ENCODE measurements at places on chromosomes 2 and 18.
A peak's percentile ranks its signal among the peaks of the same experiment; 100 is the strongest.

DNA sequence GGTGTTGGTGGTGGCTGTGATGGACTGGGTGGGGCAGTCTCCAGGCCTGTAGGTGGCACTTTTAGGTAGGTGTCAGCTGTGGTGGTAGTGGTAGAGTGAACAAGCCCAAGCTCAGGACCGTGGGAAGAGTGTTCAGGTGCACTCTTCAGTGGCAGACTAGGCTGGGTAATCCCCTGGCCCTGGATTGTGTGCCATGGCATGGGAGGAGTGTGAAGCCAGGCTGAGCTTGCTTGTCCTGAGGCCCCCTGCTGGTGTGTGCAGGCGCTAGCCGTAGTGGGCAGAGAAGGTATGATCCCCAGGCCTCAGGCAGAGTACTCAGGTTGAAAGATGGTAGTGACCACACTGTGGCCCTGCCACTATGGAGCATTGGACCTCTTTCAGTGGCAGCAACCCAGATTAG, 850.3 kb downstream of the DSC3 start:
- no peak for DNase-seq

DNA sequence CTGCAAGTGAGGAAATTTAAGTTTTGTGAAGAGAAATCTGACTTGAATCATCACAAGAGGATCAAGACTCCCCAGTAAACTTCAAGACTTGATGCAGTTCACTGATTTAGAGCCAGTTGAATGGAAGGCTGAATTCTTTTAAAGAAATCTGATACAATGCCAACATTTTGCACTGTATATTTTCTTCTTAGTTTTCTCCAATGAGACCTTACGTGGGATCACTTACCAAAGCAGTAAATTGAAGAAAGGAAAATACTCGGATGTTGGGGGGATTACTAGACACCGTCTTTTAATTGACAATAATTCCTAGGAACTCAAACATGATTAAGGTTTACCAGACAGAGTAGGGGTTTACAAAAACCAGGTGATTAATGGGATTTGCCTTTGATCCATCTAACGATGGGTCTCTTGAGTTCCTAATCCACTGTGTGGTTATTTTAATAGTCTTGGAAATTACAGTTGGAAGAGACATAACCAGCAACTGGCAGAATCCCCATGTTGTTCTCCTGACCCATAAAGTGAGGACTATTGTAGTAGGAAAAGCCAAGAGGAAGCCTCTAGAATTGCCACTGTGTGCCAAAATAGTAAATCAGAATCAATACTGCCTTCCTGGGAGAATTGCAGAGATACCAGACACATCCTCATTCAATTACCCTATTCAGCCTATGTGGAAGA, 354.5 kb downstream of the PID1 start:
- peak; percentile 28 for DNase-seq

GRCh38 chr2:120225549-120226065, 2.4 kb upstream of the TMEM185B start:
- DNase-seq = no peak

GRCh38 chr2:9310377-9310776, 103.8 kb downstream of the ASAP2 start:
- peak; percentile 90 for DNase-seq

GRCh38 chr2:46364797-46365457, 67.7 kb downstream of the EPAS1 start:
- peak; percentile 90 for DNase-seq

- DNase-seq = no peak
These were observed 192.7 kb downstream of the ANAPC1 start for GRCh38 chr2:111691164-111691875.

DNA sequence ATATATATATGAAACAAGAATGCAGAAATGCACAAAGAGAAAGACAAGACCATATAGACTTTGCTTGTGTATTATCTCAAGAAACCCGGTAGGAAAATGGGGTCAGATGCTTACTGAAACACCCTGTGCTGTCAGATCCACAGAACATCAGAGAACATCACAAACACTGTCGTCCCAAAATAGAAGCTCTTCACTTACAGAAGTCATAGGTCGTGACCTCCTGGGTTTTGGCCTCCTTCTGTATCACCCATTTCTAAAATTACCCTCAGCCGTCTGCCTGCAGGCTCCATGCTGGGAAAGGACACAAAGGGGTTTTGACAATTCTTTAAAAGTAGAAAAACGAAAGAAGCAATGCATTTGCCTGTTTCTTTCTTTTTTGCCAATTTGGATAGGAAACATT, 137.9 kb downstream of the PAX3 start:
- DNase-seq = no peak

DNA sequence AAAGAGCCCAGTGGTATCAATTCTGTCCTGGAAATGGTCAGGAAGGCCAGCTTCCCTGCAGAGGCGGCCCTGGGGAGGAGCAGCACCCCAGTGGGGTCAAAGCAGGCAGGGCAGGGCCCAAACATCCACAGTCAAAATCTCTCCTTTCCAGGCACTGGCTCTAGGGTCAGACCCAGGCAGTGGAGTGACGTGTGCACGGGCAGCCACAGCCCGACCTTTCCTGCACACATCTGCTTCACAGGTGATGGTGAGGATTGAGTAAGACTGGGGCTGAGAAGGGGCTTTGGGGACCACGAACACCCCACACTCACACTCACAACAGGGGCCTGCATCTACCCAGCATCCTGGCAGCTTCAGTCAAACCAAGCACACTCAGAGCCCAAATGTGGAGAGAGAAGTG, 97.8 kb upstream of the GLI2 start:
- DNase-seq = no peak

DNA sequence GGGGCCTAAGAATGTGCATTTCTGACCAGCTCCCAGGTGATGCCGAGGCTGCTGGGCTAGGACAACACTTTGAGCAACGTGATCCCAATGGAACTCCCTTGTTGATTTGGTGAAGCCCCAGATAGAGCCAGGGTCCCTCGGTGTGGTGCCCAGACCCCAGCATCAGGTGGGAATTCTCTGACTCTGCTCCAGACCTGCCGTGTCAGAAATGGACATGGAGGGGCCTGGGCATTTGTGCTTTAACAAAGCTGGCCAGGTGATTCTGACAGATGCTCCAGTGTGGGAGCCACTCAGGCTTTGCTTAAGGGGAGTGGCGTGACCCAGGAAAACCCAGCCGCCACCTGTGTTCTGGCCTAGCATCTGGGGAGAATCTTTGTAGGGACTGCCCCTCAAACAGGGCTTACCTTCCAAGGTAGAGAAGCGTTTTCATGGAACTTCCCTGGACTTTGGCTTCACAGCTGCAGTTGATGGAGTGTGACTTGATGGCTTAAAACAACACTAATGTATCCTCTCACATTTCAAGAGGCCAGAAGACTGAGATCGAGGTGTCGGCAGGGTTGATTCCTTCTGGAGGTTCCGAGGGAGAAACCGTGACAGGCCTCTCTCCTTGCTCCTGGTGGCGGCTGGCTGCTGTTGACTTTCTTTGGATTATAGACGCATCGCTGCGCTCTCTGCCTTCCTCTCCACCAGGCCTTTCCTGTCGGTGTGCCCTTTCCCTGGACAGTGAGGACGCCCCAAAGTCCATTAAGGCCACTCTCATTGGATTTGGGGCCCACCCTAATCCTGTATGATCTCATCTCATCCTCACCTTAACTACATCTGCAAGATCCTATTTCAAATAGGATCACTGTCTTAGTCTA, 57.0 kb upstream of the HDAC4 start:
- no peak for DNase-seq

GRCh38 chr2:30136764-30137444, 9.9 kb upstream of the YPEL5 start:
- DNase-seq = no peak

GRCh38 chr2:233764761-233765160, 4.7 kb downstream of the UGT1A1 start:
- DNase-seq = no peak

DNA sequence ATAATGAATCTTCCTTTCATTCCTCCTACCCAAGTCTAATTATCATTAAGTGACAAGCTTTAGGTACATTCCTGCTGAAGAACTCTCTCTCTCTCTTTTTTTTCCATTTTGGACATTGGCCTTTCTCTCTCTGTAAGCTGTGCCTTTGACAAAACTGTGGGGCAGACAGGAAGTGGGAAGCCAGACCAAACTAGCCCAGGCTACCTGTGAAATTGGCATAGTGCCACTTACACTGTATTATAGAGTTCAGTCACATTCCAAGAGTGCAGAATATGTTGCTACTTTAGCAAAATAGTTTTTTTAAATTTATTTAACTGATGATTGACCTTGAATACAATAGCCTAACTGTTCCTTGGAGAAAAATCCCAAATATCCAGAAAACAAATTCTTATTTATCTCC, 381.5 kb upstream of the ETAA1 start:
- no peak for DNase-seq

DNA sequence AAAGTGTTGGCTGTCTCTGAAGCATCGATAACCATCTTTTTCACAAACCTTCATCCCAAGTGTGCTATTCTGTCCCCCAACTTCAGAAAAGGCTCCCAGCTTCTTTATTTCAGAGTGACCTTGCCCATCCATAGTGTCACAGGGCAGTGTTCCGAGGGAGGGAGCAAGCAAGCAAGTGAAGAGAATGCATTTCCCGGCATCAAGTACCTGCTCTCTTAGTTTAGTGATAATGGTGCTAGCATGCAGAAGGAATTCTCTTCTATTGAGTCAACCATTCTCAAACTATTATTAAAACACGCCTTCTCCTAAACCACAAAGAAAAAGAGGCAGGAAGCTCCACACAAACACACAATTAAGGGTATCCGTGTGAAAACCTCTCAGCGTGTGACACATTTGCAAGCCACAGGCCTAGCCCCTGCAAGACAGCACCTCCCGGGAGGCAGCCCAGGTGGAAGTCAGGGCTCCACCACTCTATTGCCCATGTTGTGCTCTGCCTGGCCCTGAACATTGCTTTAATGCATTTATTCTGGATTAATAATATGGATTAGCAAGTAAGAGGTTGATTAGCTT, 504.9 kb downstream of the GALR1 start:
- no peak for DNase-seq

DNA sequence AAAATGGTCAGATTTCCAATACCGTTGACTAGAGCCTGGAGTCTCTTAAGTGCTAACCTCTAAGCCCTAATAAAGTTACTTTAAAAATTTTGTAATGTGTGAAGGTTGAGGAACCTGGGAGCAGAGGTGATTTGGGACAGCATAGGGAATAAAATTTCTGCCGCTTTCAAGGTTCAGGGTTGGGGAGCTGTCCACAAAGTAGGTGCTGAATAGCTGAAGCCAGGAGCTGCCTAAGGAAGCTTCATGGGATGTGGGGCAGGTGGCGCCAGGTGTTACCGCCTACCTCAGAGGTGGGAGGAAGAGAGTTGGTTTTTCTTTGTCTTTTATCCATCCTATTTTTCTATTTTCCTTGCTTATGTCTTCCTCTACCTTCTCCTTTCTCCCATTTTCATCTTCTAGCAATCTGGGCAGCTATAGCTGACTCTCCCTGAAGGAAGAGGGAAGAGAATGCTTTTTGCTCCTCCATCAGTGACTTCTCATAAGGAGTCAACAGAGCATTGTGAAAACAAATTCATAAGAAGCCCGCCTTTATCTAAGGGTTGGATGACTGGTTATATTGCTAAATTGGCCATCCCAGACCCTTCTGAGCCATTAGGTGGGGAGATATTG, 178.7 kb downstream of the CLIP4 start:
- DNase-seq = peak; percentile 51

DNA sequence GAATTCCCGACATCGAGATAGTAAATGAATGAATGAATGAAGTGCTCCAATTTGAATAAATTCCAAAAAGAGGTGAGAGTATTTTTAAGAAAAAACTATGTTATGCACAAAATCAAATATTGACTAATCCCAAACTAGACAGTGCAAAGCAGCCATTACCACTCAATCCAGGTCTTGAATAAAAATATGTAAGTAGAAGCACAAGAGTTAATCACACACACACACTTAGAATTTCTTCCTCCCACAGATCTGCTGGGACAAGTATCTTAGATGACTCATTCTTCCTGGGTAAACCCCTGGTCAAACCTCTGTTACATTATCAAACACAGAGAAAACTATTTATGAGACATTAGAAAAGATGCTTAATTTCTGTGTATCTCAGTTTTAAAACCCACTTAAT, 102.0 kb downstream of the PLA2R1 start:
- peak; percentile 72 for DNase-seq

- DNase-seq = peak; percentile 82
These were observed 149.6 kb upstream of the APCDD1 start for GRCh38 chr18:10304853-10305252.

GRCh38 chr2:232328032-232328422, 50.5 kb upstream of the ALPP start:
- no peak for DNase-seq

DNA sequence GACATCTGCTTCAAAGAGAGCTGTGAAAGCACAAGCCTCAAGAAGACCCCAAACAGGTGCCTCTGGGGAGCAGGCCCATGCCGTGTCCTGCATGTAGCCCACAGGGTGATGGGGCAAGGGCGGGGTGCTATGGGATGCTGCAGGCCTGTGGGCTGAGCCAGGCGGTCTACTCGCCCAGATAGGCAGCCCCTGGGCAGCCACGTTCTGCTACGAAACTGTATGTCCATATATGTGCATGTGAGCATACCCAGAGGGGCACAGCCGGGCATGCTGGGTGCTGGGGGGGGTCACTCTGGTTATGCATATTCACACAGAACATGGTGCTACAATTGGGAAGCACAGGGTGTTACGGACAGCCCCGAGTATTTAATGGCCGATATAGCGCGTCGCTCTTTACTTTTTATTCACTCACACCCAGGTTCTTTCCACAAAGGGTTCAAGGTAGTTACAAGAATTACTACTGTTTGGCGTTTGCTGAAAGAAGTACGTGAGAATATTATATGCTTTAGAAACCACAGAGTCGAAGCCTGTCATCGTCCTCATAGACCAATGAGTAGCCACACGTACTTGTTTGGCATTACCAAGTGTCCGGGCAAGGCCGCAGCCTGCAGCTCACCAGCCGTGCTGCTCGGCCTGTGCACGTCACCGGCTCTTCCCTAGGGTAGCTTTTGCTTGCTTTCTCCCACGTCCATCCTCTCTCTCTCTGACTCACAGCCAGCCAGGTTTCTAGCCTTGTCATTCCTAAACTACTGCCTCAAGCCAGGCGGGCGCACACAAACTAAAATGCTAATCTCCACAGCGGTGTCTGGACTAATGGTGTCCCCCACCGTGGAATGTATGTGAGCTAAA, 14.4 kb downstream of the MTERF4 start:
- no peak for DNase-seq

- DNase-seq = no peak
These were observed 16.4 kb upstream of the NFU1 start for GRCh38 chr2:69453475-69454129.

- peak; percentile 66 for DNase-seq
These were observed at the start of gene OTX1 for GRCh38 chr2:63050334-63051041. OTX1 (plus strand) TSS chr2:63050830; CDS start chr2:63052991, 2,161 bp downstream.

DNA sequence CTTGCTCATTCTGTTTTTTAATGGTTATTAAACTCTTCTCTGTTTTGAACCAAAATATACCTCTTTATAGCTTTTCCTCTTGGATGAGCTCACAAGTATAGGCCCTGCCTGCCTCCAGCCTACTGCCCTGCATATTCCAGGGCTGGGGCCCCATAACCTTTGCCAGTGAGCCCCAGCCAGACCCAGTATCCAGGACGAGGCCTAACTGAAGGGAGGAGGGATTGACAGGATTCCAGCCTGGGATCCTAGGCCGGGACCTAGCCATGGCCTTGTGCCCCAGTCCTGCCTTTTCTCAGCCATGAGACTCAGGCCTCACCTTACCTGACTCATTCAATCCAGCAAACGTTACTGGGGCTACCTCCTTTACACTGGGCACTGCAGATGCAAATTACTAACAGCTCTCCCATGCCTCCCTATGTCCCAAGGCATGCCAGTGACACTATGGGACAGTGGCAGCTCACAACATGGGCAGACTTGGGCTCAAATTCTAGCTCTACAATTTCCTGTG, 159.2 kb downstream of the DDX1 start:
- no peak for DNase-seq
